ENCODE measurements at places on chromosomes 16 and 17.
A peak's percentile ranks its signal among the peaks of the same experiment; 100 is the strongest.

DNA sequence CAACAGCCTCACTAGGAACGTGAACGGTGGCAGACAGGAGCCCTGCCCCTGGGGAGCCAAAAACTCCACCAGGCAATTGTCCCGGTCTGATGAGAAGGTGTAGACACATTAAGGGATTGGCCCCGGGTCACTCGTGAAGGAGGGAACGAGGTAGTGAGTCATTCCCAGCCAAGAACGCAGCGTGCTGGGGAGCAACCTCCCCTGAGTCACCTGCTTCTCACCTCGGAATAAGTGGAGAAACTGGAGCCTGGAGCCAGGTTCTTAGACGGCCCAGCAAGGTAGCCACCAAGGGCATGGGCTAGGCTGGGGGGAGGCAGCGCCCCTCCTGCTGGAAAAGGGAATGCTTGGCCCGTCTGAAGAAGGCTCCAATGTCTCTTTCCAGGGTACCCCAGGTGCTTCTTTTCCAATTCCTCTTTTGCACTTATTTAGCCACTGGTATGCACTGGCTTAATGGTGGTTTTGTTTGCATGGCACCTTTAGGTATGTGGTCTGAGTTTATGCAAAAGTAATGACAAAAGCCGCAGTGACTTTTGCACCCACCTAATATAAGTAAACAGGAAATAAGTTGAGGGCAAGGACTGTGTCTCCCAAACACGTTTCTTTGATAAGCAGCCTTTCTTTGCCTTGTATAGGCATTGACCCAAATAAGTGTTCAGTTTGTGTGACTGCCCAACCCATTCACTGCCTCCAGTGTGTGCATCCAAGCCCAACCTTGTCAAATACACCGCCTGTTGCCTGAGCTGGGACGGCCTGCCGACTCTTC lies 1.8 kb upstream of the HELZ start:
- DNase-seq = peak; percentile 35

DNA sequence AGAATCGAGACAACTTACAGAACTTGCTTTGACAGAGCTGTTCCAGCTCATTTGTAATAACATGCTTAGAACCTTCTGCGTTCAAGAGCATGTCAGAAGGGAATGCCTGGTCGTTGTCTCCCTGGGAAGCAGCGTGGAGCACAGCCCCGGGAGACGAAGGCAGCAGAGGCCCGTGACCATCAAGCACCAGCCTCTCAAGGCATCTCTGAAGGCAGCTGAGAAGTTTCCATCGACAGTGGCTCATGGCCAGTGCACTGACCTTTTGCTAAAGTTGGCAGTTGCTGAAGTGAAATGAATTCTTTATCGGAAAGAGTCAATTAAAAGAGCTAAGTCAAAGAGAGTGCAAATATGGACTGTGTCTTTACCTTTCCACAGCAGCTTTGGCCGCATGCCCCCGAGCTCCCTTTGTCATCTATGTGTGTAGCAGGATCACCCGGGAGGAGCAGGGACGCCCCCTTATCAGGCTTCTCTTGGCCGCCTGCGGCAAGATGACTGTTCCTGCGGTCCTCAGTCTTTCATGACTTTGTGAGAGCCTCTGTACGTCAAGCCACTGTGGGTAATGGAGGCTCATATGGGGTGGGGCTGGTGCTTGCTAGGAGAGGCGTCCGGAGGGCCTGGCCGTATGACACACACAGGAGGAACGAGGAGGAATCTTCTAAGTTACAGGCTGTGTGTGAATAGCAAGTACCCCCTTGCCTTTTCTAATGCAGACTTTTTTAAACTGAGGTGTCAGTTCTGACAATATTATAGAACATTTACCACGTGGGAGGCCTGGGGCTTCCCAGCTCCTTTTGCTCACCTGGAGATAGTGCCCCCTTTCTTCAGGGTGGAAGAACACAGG lies 54.2 kb downstream of the LDHD start:
- DNase-seq = no peak

GRCh38 chr17:48462946-48463345 lies 32.9 kb upstream of the SKAP1 start:
- DNase-seq = no peak

DNA sequence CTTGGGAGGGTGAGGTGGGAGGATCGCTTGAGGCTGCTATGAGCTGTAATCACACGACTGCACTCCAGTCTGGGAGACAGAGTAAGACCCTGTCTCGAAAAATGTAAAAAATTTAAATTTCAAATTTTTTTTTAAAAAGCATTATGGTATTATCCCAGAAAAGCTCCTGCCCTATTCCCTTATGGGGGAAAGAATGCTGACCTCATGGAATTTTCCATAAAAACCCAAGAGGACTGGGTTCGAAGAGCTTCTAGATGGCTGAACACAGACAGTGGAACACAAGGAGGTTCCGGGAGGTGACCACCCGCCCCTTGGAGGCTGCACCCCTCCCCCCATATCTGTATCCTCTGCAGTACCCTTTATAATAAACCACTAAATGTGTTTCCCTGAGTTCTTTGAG lies 4.0 kb downstream of the EIF4A3 start:
- DNase-seq = no peak

- DNase-seq = no peak
These were observed 7.0 kb downstream of the PSME3IP1 start for GRCh38 chr16:57178793-57179212.

- no peak for DNase-seq
These were observed 188.0 kb upstream of the FOXF1 start for GRCh38 chr16:86322283-86322682.

DNA sequence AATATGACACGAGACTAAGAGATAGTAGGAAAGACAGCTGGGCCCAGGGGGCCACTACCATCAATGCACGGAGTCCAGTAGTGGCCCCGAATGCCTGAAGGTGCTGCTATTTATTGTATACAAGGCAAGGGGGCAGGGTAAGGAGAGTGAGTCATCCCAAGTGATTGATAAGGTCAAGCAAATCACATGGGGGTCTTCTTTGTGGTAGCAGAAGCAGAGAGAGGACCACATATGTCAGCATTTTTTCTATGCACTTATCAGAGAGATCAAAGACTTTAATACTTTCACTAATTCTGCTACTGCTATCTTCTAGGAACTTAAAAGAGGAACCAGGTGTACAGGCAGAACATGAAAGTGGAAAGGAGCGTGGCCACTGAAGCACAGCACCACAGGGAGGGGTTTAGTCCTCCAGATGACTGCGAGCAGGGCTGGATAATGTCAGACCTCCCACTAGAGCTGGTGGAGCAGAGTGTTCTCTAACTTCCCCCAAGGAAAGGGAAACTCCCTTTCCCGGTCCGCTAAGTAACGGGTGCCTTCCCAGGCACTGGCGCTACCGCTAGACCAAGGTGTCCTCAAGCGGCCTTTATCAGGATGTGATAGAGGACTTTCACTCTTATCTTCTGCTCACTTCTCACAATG lies 26.4 kb upstream of the ARL4D start:
- DNase-seq = no peak

DNA sequence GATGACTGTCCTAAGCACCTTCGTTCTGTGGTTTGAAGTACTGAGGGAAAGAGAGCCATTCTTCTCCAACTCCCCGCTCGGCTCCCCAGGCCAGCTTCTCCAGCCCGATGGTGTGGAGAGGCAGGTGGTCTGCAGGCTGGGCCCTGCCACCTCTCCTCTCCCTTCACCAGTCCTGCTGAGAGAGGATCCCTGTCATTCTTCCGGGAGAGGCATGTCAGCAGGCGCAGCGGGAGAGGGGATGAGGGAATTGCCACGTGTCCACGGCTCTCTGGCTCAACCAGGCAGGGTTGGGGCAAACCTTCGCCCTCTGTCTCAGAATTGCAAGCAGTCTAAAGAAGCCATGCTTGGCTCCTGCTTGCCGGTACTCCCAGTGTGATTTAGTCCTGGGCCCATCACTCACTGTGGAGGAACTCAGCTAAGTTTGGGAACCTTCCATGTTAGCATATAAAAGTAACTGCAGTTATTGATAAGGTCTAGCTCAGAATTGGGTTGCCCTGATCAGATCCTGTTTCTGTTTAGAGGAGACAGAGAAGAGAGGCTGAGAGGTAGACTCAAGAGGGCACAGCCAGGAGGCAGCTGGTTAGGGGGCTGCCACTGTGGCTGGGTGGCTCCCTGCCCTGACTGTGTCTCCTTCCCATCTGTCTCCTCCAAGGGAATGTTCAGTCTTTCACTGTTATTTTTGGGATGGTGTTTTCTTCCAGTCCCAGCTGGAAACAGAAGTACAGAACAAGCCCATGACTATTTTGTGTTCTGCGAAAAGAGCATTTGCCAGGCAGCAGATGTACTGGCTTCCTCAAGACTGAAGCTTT lies 17.4 kb downstream of the HS3ST3B1 start:
- DNase-seq = no peak

All from omental fat pad (tissue), 4 donors.